ENCODE measurements at places on chromosomes 2 and 18.

GRCh38 chr2:34652636-34653035, 1053.5 kb upstream of the FAM98A start:
- DNase-seq: no peak

DNA sequence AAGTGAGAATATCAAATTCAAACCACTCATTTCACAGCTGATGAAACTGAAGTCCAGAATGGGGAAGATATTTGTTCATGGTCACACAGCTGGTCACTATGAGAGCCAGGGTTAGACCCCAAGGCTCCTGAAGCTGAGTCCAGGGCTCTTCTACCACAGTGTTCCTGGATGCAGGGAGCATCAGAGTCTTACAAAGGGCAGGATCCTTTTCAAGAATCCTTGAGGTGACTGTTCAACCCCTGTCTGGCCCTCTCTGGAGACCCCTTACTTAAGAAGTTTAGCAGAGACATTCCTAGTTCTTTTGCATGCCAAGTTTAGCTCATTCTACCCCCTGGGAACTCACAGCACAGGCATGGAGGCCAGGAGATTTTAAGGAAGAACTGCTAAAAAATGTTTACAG, 15.7 kb downstream of the PROKR1 start:
- DNase-seq: no peak

- DNase-seq: no peak
Observed at GRCh38 chr2:8368463-8368862, 313.4 kb upstream of the ID2 start.

DNA sequence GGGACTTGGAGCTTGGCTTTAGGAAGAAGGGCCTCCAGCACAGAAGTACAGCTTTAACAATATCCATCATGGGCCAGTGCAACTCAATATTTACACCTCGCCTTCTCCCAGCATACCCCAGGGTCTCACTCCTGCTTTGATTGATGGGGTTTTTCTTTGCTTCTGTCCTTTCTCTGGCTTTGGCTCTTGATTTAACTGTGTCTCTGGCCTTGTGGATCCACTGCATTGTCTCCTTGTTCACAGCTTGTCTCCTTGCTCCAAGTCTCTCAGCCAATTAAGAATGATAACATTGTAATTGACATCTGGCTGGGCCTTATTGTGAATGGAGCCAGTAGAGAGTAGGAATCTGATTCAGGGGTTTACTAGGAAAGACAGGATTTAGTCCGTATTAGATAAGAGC, 1019.5 kb downstream of the TMEM182 start:
- DNase-seq: no peak

DNA sequence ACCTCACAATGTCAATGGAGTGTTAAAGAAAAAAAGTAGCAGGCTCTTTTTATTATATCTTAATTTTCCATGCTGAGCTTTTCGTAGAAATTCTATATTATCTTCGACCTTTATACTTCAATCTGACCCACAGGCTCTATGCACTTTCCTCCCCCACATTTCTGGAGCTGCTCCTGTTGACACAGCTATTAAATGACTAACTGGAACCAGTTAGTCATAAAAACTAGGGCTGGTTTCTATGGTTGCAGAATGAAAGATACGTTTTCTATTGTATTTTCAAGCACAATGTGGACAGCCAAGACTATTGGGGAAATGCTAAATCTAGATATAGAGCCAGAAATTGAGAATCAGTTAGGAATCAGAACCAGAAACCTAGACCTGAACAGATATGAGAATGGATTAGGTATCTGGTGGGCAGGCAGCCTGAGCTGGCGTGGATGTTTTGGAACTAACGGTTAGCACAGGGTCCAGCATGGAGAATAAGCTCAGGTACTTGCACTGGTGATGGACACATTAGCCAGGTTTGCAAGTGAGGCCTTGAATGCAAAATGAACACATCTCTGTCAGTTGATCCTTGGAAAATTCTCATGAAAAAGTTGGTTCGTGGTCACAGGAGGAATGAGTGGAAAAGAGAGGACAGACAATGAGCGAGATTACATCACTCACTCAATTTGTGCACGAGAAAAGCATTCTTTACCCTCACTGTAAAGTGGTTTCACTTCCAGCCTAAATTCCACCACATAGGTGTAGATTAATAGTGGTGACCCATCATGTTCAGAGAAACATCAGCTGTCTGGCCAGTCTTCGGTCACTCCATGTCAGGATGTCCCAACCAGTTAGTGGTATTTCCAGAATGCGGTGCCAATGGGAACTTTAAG, 144.6 kb upstream of the EPHA4 start:
- no peak for DNase-seq

DNA sequence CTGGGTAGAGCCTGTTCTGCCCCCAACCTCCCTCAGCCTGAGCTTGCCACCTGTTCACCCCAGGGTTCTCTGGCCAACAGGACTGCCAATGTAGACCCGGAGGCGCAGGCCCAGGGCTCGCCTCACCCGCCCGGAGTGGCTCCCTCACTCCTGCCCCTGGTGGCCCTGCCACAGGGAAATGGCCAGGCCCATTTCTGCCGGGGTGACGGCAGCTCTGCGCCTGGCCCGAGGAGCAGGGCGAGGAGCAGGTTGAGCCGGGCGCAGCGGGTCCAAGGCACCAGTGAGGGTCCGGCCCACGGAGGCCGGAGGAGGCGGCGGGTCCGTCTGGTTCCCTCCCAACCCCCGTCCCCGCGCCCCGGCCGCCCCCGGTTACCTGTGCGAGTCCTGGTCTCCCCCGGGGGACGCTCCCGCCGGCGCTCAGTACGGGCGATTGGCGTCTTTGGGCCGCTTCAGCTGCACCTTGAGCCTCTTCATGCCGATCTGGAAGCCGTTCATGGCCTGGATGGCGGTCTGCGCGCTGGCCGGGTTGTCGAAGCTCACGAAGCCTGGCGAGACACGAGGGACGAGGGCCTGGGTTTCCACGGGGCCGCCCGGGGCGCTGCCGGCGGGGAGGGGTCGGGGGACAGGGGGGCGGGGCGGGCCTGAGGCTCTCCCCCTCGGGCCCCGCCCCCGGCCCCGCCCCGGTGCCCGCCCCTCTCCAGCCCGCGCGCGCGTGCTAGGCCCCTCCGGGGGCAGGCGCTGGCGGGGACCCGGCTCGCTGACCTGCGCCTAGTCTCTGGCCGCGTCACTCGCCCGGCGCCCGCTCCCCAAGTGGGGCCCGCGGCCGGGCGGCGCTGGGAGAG, 312.0 kb downstream of the CELF4 start:
- DNase-seq: no peak

DNA sequence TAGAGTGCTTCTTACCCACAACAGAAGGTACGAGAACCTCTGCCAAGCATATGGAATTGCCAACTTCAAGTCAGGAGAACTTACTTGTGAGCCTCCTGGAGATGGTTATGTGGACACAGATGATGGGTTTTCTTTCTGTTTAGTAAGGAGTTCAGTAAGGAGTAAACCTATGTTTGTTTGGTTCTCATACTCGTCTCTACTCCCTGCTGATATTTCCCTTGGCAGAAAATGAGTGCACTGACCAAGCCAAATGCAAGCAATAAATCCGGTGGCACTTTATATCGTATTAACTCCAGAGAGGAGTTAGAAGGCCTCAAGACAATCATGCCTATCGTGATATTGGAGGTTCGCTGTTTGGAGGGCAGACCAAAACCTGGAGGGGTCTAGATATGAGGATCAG, 83.2 kb upstream of the CYP1B1 start:
- no peak for DNase-seq

DNA sequence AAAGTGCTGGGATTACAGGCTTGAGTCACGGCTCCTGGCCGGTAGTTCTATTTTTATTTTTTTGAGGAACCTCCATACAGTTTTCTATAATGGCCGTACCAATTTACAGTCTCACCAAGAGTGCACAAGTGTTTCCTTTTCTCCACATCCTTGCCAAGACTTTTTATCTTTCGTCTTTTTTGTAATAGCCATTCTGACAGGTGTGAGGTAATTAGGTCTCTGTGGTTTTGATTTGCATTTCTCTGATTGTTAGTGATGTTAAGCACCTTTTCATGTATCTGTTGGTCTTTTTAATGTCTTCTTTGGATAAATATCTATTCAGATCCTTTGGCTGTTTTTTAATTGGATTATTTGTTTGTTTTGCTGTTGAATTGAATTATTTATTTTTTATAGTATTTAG, 9.3 kb downstream of the ARMC9 start:
- no peak for DNase-seq

- DNase-seq: no peak
Observed at GRCh38 chr18:74440808-74441427, 16.2 kb downstream of the DIPK1C start.

DNA sequence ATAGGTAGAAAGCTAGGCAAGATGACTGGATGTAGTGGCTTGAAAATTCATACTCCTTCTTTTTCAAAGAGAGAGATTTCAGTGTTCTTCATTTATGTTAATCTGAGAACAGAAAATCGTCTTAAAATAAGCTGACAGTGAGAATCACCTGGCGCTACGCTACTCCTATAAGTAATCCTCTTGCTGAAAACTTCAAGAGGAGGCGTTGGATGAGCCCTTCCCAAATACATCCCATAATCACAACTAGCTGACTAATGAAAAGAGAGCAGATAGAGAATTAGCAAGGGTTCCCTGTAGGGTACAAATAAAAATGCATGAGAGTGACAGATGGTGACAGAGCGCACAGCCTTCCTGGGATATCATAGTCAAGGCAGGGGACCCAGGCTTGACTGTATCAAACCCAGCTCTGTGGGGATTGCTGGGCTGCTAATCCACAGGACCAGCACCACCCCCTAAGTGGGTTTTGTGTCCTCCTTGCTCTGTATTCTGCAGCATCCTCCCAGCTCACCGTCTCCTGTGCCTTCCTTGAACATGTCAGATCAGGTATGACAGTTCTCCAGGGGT, 280.2 kb downstream of the SP3 start:
- DNase-seq: no peak

- no peak for DNase-seq
Observed at GRCh38 chr2:10140841-10141610, 18.5 kb downstream of the RRM2 start.

DNA sequence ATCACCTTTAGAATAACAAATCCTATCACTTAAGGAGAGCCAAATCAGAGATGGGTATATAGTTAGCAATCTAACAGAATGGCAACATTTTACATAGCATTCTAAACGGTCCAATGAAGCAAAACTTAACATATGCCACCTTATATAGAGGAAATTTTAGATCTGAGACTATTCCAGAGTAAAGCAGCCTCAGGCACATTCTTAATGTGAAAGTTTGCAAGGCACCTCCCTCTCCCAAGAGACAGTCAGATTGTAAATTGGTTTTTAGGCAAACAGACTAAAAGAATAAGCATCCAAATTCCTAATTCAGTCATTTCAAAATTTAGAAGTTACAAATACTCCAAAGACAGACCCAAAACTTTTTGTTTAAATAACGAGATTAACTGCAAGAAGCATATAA, 292.9 kb downstream of the STK39 start:
- DNase-seq: no peak

- no peak for DNase-seq
Observed at GRCh38 chr2:230166557-230167170, 53.1 kb downstream of the SP110 start.

DNA sequence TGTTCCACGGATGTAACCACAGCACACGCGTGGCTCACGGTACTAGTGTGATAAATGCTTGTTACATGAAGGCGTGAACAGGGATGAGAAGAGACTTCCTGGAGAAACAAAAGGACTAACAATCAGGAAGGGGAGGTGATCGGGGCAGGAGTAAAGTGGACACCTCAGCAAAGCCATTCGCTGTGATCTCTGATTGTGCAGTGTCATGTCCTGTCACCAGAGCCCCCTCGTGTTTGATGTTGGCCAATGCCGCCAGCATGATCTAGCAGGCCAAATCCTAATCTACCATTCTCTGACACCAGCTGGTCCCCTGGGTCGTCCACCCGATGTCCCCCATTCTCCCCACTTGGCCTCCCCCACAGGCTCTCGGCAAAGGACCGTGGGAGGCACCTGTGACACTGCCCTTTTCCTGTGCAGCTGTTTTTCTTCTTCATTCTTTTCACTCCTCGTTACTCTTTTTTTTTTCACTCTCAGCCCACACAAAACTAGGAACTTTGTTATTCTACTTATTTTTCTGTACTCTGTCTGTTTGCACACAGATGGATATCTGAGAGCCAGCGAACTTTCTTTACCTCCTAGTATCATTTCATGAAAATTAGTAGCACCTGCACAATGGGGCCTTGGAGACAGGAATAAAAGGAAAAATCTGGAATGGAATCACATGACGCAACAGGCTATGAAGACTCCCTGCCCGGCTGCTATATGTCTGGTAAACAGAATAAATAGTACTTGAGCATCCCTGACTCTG, 146.8 kb downstream of the TGIF1 start:
- DNase-seq: peak; percentile 16

GRCh38 chr2:240922245-240922981, 16.3 kb downstream of the CROCC2 start:
- DNase-seq: no peak

DNA sequence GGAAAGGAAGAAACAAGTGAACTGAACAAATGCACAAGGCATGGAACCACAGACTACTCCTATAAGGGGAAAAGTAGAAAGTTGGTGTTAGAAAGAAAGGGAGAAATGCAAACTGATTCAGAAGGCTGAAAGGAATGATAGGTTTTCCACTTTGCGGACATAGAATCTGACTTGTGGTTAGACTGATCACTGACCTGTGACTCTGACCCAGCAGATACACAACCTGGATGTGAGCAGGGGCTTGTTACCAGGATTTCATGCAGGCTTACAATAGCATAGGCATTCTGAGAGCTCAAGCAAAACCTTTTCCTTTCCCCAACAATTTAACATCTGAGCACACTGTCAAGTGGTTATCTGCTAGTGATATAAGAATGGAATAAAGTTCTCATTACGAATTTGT, 237.0 kb upstream of the CDH20 start:
- DNase-seq: no peak

DNA sequence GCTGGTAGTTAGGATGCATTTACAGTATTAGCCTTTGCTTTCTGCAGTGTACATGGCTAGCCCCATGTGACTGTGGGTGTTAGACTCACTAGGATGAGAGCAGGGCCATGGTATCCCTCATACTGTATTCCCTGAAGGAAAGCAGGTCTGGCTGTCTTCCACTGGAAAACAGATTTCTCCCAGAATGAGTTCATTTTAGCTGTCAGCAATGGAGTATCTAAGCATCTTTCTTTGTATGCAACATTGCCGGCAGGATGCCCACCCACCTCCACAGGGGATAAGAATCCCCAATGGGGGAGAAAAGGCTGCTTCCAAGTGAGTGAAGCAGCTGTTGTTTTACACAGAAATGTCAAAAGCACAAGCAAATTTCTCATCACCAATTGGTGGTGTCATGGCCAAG, 142.7 kb upstream of the KLHL14 start:
- no peak for DNase-seq

- DNase-seq: no peak
Observed at GRCh38 chr2:96832754-96833507, 10.9 kb downstream of the ANKRD23 start.

- DNase-seq: no peak
Observed at GRCh38 chr18:56036741-56037140, 448.7 kb upstream of the TCF4 start.

All from activated CD4-positive, alpha-beta T cell treated with anti-CD3 and anti-CD28 coated beads, Interleukin-2, amount 50 U/mL, for 24 hours (primary cell).